ENCODE measurements at places on chromosomes 7 and 10.

DNA sequence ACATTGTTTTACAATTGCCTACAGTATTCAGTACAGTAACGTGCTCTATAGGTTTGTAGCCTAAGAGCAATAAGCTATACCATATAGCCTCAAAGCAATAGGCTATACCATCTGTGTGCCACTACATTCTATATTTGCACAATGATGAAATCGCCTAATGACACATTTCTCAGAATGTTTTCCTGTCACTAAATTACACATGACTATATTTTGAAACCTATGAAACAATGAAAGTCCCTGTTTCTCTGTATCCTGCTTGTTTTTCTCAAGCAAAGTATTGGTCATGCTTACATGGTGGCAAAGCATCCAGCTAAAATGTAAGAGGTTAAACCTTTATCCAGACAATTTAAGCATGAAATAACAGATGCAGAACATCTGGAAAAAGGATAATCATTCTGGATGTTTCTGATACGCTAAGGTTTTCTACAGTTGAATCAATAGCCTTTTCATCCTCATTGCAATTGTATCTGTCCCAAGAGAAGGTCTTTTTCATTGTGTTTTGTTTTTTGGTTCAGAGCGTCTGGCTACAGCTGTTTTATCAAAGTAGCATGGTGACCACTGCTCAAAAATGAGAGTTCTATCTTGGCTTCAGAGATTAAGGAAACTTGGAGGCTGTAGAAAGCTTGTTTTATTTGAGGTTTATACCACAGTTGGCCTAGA lies 81.7 kb downstream of the CSTF2T start:
- no peak for DNase-seq

DNA sequence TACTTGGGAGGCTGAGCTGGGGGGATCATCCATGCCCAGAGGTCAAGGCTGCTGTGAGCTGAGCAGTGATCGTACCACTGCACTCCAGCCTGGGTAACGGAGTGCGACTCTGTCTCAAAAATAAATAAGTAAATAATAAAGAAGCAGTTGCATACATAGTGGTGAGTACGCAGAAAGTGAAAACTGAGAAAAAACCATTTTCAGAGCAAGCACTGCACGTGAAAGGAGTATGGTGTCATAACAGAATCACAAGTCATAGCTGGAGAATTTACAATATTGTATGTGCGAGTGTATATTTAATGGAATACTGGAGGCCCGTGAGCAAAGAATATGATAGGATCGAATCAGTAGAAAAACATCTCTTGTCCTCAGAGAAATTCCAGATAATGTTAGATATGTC lies 22.3 kb downstream of the KIAA1217 start:
- DNase-seq: no peak

DNA sequence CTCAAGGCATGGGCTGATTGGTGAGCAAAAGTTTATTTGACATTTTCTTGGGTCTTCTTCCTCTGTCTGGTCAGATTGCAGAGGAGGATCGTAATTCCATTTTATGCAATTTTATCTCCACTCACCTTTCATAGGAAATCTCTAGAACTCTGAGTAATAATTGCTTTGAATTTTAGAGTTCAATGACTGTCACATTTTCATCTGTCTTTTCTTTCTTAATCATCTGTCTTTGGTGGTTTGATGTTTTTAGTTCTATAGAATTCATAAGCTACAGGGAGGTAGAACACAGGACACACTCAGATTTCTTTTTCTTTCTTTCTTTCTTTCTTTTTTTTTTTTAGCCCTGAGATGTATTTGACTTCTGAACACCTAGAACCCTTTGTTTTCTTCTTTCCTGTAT lies 11.6 kb downstream of the GATA3 start:
- no peak for DNase-seq

- no peak for DNase-seq
Measured at GRCh38 chr10:132958883-132959558, 16.7 kb upstream of the CFAP46 start.

- no peak for DNase-seq
Measured at GRCh38 chr7:130324306-130324943, 20.2 kb upstream of the CPA5 start.

DNA sequence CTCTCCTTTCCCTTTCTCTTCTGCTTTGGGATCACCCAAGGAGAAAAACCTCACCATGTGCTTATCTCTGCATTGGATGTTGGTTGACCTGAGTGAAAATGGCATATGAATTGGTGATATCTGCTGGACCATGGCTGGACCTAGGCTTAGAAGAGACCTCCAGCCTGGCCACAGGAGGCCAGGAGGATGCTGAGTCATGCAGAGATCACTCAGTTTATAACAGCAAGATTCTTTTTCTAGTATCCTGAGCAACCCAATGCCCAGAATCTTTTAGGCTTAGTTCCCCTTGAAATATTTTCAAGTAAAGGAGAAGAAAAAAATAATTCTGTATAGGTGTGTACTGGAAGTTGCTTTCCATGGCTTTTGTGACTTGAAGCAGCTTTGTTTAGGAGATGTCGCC lies 236.3 kb downstream of the KLF6 start:
- DNase-seq: no peak

DNA sequence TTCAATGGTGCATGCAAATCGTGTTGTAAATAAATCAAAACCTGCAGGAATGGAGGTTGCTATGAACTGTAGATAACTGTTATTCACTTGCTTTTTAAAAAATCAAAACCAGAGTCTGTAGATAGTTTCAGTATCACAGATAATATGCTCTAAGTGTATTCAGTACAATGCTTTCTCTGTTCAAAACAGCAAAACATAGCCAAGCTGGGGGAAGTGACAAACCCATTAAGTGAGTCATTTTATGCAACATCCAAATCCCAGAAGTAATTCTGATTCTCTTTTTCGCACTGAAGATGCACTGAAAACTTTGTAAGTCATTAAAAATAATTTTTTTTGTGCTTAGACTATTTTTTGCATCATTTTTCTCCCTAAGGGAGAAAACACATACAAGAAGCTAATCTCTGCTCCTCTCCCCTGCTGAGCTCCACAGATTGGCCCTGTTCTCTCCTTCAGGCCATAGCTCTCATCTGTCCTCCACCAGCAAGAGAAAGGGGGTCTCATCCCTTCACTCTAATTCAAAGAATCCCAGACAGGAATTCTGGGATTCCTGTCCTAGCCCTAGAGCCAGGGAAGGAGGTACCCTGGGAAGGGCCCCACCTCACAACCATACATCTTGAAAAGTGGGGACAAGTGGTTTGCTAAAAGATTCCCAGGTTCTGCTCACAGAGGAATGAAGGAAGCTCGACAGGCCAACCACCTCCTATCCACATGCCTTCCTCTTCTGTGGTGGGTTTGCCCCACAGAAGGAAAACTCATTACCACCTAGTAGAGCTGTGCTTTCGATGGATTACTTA lies 4.9 kb downstream of the PRTFDC1 start:
- no peak for DNase-seq

DNA sequence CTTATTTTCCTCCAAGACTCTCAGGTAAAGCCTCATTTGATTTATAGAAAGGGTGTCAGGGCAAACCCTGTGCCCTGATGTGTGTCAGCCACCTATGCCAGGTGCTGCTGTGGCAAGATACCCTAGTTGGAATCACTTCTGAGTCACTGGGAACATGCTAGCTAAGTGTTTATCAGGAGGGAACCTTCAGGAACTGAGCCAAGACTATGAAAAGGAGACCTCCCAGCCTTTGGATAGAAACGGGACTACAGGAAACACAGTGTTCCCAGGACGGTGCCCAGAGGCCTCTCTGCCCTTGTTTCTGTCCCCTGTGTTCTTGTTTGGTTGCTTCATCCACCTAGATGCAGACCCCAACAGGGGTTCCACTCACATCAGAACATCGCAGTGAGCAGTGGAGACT lies 28.5 kb downstream of the CNNM1 start:
- no peak for DNase-seq

Data from left colon (tissue), 2 donors.